IMR-90 (cell line): ENCODE measurements at places on chromosomes 1 and 21.
A peak's percentile ranks its signal among the peaks of the same experiment; 100 is the strongest.

GRCh38 chr1:56191369-56191768, 388.0 kb downstream of the PLPP3 start:
- peak; percentile 57 for DNase-seq

GRCh38 chr1:26702680-26703038, 6.8 kb downstream of the ARID1A start:
- no peak for DNase-seq

- peak; percentile 17 for DNase-seq
These were observed 46.9 kb downstream of the IL23R start for GRCh38 chr1:67213164-67213563.

DNA sequence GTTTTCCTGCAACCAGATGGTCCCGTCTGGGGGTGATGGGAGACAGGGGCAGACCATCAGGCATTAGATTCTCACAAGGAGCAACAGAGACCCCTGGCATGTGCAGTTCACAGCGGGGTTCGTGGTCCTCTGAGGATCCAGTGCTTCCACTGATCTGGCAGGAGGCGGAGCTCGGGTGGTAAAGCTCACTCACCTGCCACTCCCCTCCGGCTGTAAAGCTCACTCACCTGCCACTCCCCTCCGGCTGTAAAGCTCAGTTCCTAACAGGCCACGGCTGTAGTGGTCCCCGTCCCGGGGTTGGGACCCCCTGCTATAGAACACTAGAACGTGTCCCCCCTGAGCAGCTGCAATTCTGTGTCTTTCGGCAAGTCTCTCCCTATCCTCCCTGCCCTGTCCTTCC, 4.6 kb downstream of the KRTAP10-12 start:
- DNase-seq, result no peak

DNA sequence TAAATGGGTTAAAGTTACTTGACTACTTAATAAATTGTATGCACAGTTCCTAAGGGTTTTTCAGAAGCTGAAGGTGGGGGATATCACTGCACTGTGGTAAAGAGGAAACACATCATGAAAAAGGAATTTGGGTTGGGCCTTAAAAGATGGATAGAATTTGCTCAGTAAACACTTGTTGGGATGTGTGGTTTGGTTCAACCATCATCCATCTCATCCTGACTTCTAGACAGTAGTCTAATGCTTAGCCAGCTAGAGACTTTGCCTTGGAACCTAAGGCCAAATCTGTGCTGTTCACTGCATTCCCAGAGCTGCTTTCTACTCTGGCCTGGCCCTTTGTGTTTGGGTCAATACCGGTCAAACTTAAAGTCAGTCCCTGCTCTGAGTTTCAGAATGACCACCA, 30.6 kb downstream of the LY9 start:
- DNase-seq, result no peak

DNA sequence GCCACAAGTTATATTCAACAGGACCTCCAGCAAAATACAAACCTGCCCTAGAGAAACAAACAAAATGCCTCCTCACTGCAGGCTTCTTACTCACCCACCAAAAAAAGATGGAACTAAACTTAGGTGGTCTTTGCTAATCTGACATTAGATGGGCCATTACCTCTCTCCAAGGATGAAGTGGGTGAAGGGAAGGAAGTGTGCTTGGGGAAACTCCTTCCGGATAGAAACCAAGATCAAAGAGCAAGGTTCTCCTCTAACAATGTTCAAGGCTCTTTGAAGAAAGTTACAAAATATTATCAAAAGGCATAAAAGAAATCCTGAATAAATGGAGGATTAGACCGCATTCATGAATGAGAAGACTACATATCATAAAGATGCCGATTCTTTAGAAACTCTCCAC, 187.5 kb downstream of the ADSS2 start:
- no peak for DNase-seq

DNA sequence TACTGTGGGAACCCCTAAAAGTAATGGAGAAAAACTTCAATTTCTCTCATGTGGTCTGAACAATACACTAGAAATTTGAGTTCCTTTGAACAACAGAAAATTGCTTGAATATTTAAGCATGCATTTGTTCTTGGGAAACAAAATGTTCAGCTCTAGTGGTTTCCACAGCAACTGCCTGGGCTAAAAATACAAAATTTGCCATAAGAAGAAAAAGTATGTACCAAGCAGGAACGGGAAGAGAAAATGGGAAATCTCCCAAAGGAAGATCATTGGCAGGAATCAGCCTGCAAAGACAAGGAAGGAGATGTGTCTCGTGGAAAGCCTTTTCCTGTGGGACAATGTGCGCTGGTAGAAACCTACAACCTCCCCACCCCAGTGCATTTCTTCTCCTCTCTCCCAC, 119.0 kb upstream of the DPT start:
- no peak for DNase-seq

GRCh38 chr1:66256629-66257572, 277.1 kb upstream of the SGIP1 start:
- DNase-seq, result no peak

GRCh38 chr1:169160845-169161495, 54.5 kb downstream of the ATP1B1 start:
- peak; percentile 52 for DNase-seq

GRCh38 chr1:75330624-75331023, 196.4 kb downstream of the LHX8 start:
- no peak for DNase-seq

GRCh38 chr1:5385096-5385799, 607.0 kb downstream of the NPHP4 start:
- DNase-seq, result no peak

DNA sequence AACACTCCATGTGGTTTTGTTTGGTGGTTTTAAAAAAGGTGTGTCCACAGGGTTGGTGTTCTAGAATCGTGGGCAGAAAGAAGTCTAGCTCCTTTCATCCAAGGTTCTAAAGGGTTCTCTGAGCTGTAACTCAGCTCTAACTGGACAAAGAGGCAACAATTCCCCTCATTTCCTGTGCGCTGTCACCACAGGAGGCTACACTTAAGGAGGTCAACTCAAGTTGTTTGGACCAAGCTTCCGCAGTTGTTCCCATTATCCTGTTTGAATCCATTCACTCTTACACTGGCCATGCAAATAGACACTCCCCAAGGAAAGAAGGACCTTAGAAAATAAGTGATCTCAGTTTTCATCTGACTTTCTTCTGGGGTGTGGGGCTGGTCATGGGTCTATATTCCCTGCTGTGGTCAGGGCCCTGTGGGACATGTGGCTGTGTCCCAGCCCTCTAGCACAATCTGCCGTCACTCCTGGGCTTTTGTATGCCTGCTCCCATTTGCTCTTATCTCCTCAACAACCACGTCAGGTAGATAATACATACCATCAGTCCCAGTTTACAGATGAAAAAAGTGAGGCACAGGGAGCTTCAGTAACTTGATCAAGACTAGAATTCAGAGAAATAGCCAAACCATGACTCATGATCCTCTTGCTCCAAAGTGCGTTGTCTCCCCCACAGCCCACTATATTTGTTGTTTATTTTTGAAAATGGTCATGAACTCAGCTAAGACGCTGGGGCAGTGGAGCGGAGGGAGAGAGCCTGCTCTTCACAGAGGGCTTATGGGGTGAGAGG, 103.6 kb downstream of the RHOU start:
- peak; percentile 78 for DNase-seq

DNA sequence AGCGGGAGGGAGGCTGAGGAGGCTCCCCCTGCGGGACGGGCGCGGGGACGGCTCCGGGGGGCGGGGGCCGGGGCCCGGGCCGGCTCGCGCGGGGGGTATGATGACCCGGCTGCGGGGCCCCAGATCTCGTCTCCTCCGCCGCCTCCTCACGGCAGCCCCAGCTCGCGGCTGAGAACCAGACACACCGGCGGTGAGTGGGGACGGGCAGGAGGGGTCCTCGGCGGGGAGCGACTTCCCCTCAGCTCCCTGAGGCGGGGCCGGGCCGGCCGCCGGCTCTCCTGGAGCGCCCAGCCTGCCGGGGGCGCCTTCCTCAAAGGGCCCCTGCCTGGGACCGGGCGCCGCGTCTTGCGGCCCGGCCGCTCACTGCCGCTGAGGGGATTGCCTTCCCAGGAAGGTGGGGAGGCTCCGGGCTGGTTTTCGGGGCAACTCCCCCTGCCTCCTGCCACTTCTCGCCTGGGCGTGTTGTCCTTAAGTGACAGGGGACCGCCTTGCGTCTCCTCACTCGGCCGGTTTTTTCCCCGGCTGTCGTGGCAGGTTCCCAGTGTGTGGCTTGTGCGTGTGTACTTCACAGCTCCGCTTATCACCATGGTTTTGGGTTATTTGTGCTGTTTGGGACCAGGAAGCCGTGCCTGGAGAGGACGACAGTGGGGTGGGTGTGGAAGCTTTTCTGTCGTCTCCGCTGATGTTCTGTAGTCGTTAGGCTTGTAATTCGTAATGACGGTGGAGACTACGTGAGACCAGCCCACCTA, 800 bp downstream of the HIPK1 start:
- peak; percentile 17 for DNase-seq

DNA sequence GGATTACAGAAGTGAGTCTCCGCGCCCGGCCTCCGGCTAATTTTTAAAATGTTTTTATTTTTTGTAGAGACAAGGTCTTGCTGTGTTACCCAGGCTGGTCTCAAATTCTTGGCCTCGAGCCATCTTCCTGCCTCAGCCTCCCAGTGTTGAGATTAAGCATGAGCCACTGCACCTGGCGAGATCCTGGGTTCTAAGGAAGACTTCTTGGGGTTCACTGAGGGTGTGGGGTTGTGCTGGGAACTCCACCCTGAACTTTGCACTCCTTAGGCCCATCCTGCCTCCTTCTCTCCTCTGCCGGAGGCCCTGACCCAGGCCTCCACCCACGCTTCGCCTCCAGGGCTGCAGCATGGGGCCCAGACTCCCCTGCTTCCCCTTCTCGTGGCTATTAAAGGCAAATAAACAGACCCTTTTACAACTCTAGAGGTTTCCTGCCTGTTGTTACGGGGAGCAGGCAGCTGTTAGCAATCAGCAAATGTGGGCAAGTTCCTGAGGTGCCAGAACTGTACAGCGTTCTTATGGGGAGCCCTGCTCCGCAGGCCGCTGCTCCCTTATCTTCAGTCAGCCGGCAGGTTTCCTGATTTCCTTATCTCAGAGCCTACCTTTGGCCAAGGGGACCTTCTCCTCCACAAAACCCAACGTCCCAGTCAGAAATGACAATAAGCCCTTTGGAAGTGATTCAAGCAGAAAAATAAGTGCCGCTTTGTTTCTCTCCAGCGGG, 41.0 kb upstream of the LIN9 start:
- DNase-seq, result no peak

- no peak for DNase-seq
These were observed 69.2 kb upstream of the ARTN start for GRCh38 chr1:43864111-43865045.

DNA sequence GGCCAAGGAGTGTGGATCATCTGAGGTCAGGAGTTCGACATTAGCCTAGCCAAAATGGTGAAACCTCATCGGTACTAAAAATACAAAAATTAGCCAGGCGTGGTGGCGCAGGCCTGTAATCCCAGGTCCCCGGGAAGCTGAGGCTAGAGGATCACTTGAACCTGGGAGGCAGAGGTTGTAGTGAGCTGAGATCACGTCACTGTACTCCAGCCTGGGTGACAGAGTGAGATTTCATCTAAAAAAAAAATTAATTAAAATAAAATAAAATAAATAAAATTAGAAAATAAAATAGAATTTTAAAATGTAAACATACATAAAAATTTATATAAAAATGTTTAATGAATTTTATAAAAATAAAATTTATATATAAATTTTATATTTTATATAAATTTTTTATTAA, 5.8 kb upstream of the VPS26C start:
- DNase-seq, result no peak

DNA sequence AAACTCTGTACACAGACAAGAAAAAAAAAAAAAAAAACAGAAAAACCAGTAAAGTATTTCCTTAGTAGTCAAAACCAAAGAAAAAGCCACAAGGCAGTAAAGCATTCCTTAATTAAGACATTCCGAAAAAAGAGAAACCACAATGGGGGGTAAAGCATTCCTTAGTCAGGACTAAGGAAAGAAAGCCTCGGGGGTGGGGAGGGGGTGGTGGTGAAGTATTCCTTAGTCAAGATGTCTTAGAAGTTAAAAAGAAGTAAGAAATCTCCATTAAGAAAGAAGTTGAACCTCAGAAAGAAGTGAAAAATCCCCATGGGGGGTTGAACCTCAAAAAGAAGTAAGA, 28.2 kb upstream of the FMO1 start:
- DNase-seq, result peak; percentile 89

DNA sequence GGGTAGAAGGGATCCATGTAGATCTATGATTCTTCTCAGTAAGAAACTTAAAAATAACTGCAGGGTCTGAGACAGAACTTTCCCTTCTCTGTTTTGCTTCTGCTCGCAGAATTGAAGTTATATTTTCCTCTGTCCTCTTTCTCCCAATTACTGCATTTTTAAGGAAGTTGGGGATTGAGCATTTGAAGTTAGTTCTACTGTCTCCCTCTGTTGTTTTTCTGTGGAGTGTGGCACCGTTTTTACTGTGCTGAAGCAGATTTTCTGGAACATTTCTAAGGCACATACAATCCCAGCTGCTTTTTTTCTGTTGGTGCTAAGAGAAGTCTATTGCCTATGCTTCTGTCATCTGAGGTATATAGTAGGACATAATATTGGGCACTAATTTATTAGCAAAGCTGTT, 43.3 kb downstream of the RASAL2 start:
- no peak for DNase-seq

DNA sequence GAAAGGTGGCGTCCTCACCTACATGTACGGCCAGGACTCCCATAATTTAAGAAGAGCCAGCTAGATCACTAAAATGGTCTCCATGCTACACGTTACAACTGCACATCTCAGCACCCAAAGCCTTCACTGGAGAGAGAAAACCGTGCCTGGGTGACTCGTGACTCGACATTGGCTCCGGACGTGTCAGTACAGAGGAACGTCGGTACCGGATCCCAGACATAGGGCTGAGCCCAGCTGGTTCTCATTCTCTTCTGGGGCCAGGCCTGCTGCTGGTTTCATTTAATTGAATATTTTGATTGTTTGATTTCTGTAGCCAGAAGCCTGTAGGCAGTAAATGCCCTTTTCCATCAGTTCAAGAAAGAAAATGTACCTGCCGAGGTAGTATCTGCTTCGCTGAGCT, 93.1 kb downstream of the HHIPL2 start:
- DNase-seq, result peak; percentile 72

GRCh38 chr1:111471012-111471411, 2.8 kb upstream of the C1orf162 start:
- DNase-seq, result no peak

DNA sequence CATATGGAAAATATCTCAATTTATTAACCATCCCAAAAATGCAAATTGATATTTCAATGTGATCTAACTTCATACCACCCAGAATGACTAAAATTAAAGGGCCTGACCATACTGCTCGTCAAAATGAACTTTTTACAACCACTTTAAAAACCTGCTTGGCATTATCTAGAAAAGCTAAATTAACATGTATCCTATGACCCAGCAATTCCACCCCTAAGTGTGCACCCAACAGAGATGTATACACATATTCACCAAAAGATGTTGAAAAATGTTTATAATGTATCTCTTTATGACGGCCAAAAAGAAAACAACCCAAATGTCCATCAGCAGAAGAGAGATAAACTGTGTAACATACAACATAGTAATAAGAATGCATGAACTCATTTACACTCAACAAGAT, 1.6 kb upstream of the BCAR3 start:
- DNase-seq, result no peak
